ENCODE measurements at places on chromosomes 4 and X.

GRCh38 chr4:127623797-127624083 is 9.0 kb upstream of the INTU start:
- DNase-seq = no peak

- DNase-seq = no peak
These were observed 45.5 kb upstream of the CYP2U1 start for GRCh38 chr4:107885865-107886264.

- DNase-seq = no peak
These were observed 21.3 kb downstream of the ABCG2 start for GRCh38 chr4:88137112-88137511.

DNA sequence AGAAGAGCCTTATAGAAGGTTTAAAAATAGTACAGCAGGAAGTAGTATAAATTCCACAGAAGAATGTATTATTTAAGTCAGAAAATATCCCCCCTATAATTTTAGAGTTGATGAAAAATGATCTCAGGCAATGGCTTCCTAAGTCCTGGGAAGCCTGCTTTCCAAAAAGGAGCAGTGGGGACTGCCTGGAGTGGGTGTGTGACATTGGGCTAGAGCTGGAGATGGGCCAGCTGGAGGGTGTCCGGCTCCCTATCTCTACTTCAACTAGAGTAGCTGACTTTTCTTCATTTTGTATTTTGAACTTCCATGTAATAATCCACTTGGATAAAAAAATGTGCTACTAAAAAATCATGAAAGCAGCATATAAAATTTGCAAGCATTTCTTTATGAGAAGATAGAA is 253.9 kb downstream of the ANK2 start:
- DNase-seq = no peak

GRCh38 chrX:119667111-119667878 is 25.7 kb downstream of the SEPTIN6 start:
- DNase-seq = no peak

DNA sequence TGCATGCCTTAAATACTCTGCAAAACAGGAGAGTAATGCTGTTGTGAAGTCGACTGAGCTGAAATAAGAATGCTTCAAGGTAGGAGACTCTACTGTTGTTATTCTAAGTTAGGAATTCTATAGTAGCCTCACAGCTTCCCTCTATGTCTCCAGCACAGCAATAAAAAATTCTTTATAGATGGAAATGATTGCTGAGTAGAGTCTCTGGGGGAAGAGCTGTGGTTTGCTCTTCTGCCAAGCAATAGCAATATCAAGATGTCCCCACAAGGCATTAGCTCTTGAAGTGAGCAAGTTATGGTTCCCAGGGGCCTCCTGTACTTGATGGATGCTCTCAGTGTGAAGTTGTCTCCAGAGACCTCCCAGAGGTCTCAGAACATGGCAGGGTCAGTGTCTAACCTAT is 880.6 kb upstream of the FRG1 start:
- no peak for DNase-seq

- no peak for DNase-seq
These were observed 128.8 kb downstream of the UCHL1 start for GRCh38 chr4:41385481-41385880.

DNA sequence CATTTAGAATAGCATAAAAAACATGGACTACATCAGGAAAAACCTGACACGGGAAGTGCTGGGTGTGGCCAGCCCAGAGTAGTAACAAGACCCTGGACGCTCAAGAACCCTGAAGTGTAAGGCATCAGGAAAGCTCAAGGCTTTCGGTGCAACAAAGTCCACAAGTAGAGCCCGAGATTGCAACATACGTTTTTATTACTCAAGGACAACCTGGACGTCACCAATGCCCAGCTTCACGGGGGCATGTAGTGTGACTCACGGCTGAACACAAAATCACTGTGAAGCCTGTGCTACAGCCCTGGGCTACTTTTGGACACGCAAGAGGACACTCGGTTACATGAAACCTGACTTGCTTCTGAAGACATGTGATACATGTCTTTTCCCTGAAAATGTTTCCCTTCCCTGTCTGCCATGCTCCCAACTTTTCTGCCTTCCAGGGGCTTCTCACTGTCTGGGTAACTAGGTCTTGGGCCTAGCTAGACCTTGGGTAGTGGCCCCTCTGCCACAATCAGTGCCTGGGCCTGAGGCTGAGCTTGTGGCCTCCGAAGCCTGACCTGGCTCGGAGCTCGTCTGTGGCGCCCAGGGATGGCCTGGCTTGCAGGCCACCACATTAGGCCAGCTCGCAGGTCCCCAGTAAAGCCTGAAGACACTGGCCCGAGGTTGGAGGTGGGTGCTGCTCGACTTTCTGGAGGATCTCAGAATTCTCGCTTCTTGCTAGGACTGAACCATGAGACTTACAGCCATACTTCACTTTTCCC is 9.2 kb downstream of the IRAK1 start:
- no peak for DNase-seq

DNA sequence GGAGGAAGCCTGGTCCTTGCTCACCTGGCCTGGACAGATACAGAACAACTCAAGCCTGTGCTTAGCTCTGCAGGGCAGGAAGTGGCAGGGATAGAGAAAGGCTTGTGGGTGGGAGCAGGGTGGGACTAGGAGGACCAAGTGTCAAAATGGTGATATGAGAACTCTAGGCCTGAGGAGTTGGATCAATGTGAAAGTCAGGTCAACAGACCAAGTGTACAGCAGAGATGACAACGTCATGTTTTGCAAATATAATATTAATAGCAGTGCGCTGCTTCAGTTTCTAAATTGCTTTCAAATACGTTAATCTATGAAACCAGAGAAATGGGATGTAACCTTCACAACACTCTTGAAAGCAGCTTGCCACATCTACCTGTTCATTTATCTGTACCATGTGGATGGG is 114.2 kb upstream of the MAP3K15 start:
- DNase-seq = no peak
